ENCODE measurements at places on chromosomes 6 and 20.

- DNase-seq: no peak
Observed at GRCh38 chr20:38072898-38073297, 39.4 kb downstream of the RPRD1B start.

- DNase-seq: no peak
Observed at GRCh38 chr20:47273591-47274235, 82.8 kb downstream of the ZMYND8 start.

- DNase-seq: no peak
Observed at GRCh38 chr6:100336876-100337275, 127.8 kb downstream of the SIM1 start.

- no peak for DNase-seq
Observed at GRCh38 chr6:164069350-164069990, 655.0 kb downstream of the QKI start.

DNA sequence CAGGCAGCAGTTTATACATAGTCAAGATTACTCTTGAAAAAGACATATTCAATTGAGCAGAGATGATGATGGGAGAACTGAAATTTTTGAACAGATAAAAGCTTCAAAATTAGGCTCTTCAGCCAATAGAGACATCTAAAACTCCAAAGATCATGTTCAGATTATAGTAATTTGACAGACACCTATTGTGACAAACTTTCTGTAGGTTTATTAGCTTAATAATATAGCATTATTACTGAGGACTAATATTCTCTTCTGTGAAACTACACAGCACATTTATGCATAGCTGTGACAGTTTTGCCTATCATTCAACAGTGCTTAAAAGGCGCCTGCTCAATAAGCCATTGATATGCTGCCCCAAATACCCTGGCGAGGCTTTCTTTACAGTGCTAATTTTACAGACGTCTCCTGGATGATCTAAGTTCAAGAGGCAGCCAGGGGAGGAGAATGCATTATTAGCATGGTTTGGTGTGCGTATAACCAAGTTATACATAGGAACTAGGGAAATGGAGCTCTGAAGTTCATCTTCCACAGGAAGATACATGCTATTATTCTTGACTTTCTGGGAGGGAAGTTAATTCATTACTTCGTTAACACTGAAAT lies 21.5 kb downstream of the PLAGL1 start:
- DNase-seq: no peak

DNA sequence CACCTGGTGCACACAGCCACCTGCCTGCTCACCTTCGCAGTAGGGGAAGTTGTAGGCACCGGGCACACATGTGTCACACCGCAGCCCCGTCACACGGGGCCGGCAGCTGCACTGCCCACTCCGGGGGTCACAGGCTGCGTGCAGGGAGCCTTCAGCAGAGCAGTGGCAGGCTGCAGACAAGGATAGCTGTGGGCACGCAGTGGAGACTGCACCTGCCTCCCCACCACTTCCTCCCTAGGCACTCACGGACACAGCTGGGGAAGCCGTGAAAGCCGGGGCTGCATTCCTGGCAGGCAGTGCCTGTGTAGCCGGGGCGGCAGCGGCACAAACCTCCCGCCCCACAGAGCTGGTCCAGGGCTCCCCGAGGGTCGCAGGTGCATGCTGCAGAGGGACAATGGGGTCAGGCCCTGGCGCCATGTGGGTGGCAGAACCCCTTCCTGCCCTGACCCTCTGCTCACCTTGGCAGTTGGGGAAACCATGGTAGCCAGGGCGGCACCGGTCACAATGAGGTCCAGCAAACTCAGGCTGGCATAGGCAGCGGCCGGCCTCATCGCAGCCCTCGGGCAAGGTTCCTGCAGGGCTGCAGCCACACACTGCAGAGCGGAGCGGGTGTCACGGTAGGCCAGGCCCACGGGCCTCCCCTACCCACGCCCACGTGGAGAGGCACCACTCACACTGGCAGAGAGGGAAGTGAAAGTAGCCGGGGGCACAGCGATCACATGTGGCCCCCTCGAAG lies 29.4 kb downstream of the LAMA5 start:
- no peak for DNase-seq

- DNase-seq: peak; percentile 83
Observed at GRCh38 chr20:57772349-57772964, 62.6 kb upstream of the PMEPA1 start.

- DNase-seq: no peak
Observed at GRCh38 chr6:113466526-113466925, 390.6 kb upstream of the MARCKS start.

- no peak for DNase-seq
Observed at GRCh38 chr6:53582963-53583362, 38.1 kb upstream of the GCLC start.

DNA sequence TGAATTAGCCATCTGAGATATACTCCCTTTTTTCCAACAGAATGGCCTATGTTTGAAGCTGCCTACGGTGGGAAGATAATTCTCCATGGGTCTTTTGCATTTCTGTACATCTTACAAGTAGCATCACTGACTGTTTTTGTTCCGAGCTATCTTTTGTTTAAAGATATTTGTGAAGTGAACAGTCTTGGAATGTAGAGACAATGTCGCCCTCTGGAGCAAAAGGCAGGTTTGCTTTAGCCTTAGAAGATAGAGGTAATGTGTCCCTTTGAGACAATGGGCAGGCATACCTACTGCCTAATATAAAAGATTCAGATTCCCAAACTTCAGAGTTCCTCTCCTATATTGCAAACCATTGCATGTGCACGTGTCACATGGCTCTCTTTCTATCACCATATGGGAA lies 347.8 kb upstream of the CNR1 start:
- DNase-seq: no peak

- peak; percentile 35 for DNase-seq
Observed at GRCh38 chr6:56953597-56954402, 1.1 kb upstream of the BEND6 start.

- DNase-seq: no peak
Observed at GRCh38 chr20:50245498-50246366, 55.1 kb downstream of the CEBPB start.

DNA sequence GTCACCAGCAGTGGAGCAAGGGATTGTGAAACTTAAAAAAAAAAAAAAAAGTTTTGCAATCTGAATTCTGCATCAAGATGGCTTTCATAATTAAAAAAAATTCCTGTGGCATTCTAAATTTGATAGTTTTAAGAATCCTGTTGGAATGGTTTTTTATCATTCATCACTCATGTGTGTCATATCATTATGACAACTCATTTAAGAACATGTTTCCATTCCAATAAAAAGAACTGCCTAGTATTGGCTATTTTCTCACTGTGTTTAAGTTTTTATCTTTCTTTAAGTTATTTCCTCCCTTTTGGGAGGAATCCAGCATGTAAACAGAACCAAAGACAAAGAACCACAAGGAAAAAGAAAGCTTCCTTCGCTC lies 26.2 kb upstream of the RHAG start:
- no peak for DNase-seq

DNA sequence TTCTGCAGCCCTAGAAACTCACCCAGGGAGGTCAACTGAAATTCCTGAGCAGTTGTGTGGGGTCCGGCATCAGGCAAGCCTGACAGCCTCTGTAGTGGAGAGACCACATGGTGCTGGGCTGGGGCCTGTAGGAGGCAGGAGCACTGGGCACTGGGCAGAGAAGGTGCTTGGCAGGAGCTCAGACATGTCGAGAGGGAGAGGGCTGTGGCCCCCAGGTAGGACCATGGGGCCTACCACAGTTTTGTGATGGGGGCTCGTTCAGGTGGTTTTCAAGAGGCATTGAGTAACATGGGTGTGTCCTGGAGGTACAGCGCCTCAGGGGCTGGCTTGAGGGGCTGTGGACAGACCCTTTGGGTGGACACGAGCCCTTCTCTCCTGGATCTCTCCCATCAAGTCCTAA lies 15.9 kb downstream of the SLC22A23 start:
- no peak for DNase-seq

- no peak for DNase-seq
Observed at GRCh38 chr6:7922596-7922995, 12.0 kb upstream of the TXNDC5 start.

- DNase-seq: no peak
Observed at GRCh38 chr20:25629816-25630499, 6.1 kb upstream of the NANP start.

- no peak for DNase-seq
Observed at GRCh38 chr6:140283197-140283596, 908.7 kb upstream of the CITED2 start.

GRCh38 chr6:18266523-18266912 lies 2.2 kb upstream of the DEK start:
- no peak for DNase-seq

- DNase-seq: no peak
Observed at GRCh38 chr20:3813848-3814581, 6.3 kb upstream of the AP5S1 start.

GRCh38 chr6:83167726-83168278 lies 25.3 kb downstream of the PGM3 start:
- no peak for DNase-seq

DNA sequence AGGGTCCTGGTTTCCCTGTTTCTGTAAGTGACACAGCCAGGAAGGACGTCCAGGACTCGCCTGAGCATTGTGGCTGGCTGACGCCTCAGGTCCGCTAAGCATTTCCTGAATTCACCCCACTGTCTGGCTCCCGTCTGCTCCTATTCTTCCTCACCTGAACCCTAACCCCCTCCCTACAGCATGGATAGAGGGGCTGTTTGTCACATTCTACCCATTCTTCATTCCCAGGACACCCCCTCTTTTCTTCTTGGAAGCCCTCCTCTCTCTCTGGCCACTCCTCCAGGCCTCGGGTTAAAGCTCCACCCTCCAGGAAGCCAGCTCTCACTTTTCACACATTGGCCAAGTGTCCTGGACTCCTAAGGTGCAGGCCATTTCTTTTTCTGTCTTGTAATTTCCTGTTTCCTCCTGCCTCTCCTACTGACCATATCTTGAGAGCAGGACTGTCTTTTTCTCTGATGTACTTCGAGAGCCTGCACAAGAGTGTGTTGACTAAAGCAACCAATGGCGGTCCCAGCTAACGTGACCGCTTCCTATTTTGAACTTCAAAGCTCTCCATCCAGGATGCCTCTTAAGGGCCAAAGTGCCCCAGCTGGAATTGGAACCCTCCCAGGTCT lies 24.2 kb upstream of the MYMX start:
- DNase-seq: peak; percentile 62

GRCh38 chr6:129368970-129369369 lies 341.0 kb downstream of the ARHGAP18 start:
- DNase-seq: no peak

GRCh38 chr20:64146936-64147477 lies 17.2 kb upstream of the MYT1 start:
- DNase-seq: no peak

GRCh38 chr6:73713426-73714147 lies 17.6 kb downstream of the CD109 start:
- DNase-seq: no peak

DNA sequence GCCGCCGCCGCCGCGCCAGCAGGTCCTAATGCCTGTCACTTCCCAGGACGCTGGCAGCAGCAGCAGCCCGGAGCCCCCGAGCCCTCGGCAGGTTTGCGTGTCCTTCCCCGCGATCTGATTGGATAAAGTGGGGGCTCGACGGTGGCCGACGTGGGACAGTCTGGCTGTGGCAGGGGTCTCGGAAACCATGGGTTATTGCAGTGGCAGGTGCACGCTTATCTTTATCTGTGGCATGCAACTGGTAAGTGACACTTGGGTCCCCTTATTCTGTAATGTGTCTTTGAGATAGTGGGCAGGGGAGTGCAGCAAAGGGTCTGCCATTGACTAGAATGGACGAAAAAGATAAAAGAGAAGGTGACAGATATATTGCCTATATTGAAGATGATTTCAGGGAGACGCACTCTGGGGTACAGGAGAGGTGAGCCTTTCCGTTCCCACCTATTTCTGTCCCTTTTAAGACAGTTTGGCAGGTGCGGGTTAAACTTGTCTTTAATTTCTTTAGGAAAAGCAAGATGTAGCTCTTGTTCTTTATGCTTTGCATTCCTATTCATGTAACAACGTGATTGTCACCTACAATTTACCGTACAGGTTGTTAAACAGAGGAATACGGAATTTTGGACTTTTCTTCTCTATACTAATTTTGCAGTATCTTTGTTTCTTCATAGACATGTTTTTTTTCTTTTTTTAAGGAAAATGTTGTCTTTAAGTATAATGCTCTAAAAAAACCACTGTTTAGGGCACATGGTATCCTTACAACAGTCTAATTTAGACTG lies 535 bp downstream of the NKAIN2 start:
- peak; percentile 78 for DNase-seq

DNA sequence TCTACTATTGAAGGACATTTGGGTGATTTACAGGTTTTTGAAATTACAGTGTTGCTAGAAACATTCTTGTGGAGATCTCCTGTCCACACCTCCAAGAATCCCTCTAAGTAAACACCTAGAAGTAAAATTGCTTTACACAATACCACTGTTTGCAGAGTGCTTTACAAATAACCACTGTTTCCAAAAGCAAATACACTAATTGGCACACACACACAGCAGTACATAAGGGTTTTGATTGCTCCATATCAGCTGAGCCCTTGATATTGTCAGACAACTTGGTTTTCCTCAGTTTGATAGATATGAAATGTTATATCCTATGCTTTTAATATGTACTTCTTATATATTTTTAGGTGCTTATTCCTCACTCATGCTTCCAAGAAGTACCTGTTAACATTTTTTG lies 6.3 kb downstream of the HMGN4 start:
- no peak for DNase-seq

DNA sequence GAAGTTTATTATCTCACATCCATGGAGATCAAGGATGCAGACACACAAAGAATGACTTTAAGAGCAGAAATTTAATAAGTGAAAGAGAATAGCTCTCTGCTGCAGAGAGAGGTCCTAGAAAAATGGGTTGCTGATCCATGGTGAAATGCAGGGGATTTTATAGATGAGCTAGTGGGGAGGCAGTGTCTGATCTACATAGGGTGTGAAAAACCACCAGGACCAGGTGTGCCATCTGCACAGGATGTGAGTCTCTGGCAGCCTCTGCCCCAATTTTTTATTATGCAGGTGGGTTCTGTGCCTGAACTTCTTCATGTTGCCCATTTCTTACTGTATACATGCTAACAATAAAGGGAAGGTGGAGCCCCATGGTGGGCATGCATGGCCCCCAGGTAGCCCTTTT lies 19.9 kb upstream of the NANP start:
- DNase-seq: no peak

DNA sequence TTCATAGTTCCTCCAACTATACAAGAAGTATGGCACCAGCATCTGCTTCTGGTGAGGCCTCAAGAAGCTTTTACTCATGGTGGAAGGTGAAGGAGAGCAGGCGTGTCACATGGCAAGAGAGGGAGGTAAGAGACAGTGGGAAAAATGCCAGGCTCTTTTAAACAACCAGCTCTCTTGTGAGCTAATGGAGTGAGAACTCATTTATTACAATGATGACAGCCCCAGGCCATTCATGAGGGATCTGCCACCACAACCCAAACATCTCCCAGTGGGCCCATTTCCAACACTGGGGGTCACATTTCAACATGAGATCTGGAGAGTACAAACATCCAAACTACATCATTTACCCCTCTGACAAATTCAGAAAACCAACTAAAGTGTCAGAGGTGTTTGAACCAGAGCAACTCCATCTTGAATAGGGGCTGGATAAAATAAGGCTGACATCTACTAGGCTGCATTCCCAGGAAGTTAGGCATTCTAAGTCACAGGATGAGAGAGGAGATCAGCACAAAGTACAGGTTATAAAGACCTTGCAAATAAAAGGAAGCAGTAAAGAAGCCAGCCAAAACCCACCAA lies 2.2 kb upstream of the UBD start:
- DNase-seq: no peak
